ENCODE measurements at places on chromosomes 3 and 15. TPM values are rescaled to one million over a fixed set of nuclear protein-coding genes. Genes with fewer than 3 reads are reported as not detected.

The CDCP1 gene
- 0.78 TPM for total RNA-seq

The NANOGP8 gene
- total RNA-seq: not detected

The ITGA11 gene
- 20.8 TPM for total RNA-seq

The CERS3 gene
- not detected for total RNA-seq

The OXNAD1 gene
- total RNA-seq: 9.4 TPM

All from cardiac ventricle fibroblast (primary cell).